ENCODE measurements at places on chromosomes 13 and 19. TPM values are rescaled to one million over a fixed set of nuclear protein-coding genes. Genes with fewer than 3 reads are reported as not detected.

LAIR1 gene
- total RNA-seq: 15.3 TPM

SMIM17 gene
- total RNA-seq: not detected

PRRG2 gene
- 0.52 TPM for total RNA-seq

CABP5 gene
- not detected for total RNA-seq

FCER2 gene
- total RNA-seq: 2.3 TPM

DHDH gene
- 0.68 TPM for total RNA-seq

ADGRE3 gene
- not detected for total RNA-seq

ATXN8OS gene
- not detected for total RNA-seq

CEACAM20 gene
- not detected for total RNA-seq

GRCh38 chr19:22595422-22595821 lies 38.7 kb upstream of the ZNF492 start:
- DNase-seq: no peak

GRCh38 chr13:21616880-21617279 lies 12.9 kb upstream of the MICU2 start:
- no peak for DNase-seq

- no peak for DNase-seq
Observed at GRCh38 chr13:20927596-20928257, 25.2 kb upstream of the XPO4 start.

GRCh38 chr19:37466277-37466797 lies 907 bp downstream of the ZNF569 start:
- DNase-seq: no peak

GRCh38 chr13:25171170-25171516 lies 945 bp downstream of the AMER2 start:
- no peak for DNase-seq

DNA sequence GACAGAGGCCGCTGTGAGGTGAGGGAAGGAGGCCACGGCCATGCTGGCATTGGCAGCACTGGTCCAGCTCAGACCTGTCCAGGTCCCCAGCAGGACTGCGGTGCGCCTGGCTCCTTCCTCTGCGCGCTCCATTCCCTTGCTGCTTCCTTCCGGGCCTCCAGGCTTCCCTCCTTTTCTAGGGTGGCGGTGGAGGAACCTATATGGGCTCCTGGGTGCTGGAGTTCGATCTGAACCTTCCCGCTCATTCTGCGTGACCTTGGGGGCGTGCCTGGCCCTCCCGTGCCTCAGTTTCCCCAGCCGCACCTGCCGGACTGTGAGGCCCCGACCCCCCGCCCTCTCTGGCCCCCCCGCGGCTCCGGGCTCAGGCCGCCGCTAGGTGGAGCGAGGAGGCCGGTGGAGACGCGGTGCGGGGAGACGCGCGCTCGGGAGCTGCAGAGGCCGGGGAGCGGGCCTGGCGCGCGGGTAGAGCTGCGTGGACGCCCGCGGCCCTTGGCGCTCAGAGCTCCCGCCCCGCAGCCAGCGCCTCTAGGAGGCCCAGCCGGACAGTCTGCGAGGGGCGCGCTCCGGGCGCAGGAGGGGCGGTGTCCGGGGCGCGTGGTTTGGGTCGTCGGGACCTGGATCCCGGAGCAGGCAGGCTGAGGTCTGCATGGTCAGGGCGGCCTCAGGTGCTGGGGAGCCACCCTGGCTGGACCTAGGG lies 29.9 kb downstream of the EFNA2 start:
- DNase-seq: peak; percentile 31

GRCh38 chr19:21022996-21023395 lies 2.5 kb downstream of the ZNF430 start:
- no peak for DNase-seq

DNA sequence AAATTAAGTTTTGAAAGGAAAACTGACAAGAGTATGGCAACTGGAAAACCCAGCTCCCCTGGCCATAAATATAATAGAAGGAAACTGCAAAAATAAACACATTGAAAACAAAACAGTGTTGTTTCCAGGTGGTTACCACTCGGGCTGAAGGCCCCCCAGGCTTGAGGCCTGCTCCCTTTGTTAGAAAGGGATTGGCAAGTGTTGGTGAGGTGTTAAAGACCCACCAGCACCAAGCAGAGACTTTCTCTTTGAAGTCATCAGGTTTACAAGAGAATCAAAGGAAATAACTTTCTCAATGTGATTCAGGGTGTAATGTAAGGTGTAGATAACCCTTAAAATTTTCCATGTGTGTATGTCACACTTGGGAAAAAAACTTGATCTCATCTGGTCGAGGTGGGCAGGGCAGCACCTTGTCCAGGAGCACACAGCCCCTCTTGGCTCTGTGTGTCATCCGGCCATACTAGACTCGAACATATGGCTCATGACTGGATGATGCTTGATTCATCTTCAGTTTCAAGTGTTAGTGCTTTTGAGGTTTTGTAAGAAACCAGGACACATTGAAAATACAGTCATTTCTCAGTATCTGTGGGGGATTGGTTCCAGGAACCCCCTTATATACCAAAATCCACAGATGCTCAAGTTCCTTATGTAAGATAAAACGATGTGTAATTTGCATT lies 7.8 kb downstream of the ACTN4 start:
- no peak for DNase-seq

DNA sequence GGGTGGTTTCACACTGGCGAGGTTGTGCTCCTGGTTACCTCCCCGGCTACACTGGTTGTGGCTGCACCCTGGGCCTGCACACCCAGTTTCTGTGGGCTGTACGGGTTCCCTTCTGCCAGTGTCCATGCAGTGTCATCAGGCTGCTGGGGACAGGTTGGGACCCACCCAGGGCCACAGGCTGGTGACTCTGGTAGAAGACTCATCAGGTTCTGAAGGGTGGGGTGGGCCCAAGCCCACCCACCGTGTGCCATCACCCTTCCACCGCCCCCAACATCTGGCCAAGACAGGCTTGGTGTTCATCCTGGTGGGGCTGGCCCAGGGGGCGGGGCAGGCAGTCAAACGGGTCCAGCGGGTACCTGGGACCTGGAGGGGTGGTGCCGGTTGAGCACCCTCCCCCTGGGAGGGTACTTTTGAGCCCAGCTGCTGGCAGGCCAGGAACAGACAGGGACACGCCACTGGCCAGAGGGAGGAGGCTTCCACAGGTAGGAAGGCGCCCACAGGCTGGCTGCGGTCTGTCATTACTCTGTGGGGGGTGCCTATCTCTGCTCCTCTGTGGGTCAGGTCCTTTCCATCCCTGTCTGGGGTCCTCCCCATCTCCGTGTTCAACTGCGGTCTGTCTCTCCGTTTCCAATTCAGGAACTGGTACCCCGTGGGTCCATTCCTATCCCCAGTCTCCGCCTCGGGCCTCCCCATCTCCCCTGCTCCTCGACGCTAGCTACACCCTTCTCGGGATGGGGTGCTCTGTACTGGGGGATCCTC lies at the start of gene RNF225:
RNF225 (plus strand) TSS at position 437 of the 759 bp plus-strand sequence. CDS start 434 bp downstream, outside the sequence.
- DNase-seq: peak; percentile 14

- no peak for DNase-seq
Observed at GRCh38 chr13:65914716-65915115, 1315.4 kb downstream of the PCDH9 start.

DNA sequence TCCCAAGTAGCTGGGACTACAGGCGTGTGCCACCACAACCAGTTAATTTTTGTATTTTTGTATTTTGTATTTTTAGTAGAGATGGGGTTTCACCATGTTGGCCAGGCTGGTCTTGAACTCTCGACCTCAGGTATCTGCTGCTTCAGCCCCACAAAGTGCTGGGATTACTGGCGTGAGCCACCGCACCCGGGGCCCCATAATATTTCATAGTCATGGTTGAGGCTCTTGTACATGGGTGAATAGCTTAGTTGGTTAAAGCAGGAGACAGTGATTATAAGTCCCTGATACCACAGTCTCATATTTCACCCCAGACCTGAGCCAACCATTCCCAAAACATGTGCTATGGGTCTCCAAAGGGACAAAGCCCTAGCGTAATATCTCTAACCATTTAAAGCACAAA lies 26.1 kb downstream of the MBNL2 start:
- no peak for DNase-seq

DNA sequence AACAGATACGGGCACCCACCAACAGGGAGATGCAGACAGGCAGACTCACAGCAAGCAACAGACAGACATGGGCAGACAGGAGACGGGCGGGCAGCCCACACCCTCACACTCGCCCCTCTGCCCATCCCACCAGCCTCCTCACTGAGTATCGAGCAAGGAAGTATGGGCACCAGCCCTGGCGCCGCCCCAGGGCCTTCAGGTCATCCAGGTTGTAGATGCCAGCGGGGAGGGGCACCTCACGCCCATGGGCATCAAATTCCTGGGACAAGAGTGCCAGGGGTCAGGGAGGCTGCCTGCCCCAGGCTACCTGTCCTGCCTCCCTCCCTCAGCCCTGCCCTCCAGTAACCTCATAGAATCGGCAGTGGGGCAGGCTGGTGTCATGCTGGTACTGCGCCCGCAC lies 5.7 kb downstream of the ERCC2 start:
- DNase-seq: no peak

GRCh38 chr13:113586661-113587479 lies 2.3 kb downstream of the TFDP1 start:
- DNase-seq: peak; percentile 48

DNA sequence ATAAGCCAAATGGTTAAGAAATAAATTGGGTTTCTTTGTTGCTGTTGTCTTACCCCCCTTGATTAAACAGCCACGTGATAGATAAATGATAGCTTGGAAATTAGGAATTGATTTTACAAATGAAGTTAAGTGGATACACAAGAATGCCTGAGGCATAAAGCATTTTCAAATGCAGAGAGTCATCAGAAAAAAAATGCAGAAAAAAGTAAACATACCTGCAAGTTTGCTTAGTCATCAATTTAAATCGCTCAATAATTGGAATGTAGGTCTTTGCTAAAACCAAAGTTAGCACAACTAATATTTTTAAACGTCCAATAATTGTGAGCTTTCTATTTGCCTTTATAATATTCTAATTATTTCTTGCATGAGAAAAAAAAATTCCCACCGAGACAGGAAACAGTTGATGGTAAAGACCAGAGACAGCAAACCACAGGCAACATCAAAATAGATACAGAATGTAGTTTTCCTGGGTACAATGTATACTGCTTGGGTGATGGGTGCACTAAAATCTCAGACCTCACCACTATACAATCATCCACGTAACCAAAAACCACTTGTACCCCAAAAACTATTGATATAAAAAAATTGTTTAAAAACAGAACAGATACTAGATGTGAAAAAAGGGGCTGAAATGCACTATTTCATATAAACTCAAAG lies 924.0 kb downstream of the PCDH9 start:
- no peak for DNase-seq

DNA sequence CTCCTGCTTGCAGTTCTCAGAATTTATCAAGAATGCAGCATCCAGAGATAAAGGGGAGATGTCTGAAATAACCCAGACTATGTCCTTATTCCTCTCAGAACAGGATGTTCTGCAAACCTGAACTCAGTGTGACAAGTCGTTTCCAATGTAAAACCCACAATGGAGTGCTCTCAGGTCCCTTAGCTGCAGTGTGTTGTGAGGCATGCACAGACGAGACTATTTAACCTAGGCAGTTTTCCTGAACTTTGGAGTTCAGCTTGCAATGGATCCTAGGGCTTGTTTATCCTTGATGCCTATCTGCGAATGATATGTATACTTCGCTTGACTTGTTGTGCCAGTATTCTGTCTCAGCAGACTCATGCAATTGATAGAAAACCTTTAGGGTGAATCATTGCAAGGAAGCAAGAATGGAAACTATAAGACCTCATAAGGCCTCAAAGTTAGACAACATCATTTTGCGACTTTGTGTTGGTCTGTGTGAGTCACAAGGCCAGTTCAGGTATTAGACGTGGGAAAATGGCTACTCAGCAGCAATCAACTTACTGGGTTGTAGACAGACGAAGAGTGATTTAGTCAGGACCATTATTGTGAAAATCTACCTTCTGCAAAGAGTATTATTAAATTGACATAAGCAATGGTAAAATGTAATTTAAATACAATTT lies 2439.9 kb upstream of the PCDH20 start:
- no peak for DNase-seq

- DNase-seq: no peak
Observed at GRCh38 chr13:89029062-89029461, 1357.9 kb downstream of the SLITRK5 start.

DNA sequence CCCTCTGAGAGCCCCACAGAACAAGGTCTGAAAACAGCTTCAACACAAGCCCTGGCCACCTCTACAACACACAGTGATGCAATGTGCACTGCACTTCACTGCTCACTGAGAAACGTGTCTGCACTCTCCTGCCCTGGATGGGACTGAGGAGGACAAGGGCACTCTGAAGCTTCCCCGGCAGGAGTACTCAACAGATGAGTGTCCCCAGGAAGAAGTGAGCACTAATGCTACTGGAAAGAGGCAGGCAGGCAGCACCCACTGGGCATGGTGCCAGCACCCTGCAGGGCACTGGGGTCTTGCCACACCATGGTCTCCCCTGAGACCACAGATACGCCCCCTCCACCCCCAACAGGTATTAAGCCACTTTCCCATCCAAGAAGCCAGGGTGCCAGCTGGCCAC lies 17.7 kb upstream of the SLC35E1 start:
- DNase-seq: no peak
